ENCODE measurements at places on chromosomes 4 and X.

GRCh38 chrX:41499195-41499594 is 52.1 kb downstream of the NYX start:
- no peak for DNase-seq

DNA sequence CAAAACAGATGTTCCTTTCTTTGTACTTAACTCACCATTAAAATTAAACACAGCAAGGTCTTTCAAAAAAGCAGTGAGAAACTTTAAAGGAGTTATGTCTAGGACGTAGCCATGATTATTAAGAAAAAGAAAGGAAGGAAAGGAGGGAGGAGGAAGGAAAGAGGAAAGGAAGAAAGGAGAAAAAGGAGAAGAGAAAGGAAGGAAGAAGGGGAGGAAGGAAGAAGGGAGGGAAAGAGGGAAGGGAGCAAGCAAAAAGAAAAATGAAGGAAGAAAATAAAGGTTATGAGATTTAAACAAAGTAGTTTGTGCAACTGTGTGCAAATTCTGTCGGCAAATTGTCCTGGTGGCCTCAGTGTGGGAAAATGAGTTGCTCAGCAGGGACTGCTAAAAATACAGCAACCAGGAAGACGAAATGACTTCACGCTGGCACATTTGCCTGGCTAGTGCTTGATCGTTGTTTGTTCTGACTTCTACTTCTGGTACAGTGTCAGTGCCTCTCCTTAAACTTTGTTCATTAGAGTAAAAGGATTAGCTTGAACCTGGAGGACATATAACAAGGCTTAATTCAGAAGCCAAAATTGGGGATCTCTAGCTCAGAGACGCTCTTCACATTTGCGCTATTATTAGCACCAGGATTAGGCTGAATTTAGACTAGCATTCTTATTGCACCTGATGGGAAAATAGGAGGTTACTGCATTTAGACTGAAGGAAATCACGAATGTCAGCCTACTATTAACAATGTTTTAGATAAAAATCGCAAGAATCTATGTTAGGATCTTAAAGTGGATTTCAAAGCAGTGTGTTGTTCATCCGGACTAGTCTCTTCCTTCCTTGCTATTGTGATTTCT is 81.2 kb downstream of the DCK start:
- peak; percentile 25 for DNase-seq

DNA sequence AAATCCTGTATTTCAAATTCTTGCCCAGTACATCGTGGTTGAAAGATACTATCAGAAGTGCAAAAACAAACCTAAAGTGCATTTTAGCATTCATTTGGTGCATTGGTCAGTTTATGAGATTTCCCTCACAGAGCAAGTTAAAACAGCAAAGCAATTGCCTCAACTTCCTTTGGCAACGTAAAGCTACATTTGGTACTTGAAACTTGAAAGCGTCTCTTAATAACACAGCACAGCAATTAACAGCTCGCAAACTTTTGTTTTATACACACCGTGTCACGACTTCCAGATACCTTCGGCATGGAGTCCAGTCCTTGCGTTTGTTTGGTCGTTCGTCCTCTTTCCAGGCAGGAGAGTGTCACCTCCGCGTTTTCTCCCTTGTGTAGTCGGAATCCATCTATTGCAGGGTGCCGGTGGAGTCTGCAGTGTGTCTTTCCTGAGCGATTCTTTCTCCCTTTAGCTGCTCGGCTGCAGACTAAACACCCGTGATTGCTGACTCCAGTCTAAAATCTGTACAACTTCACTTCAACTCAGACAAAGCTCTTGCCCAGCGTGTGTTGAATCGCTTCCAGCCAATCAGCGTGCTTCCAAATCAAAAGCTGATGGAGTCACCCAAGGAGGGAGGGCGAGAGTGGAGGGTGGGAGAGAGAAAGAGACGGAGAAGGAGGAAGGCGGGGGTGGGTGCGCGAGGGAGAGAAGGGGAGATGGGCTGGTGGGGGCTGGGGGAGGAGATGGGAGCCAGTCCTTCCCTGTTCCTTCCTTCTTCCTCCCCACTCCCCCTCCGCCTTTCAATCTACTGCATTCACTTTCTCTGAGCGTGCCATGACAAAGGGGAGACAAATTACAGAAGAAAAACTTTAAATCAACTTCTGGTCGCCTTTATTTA is at the start of gene PCDH18:
Gene PCDH18, minus strand, starts transcription at position 509 of the 883 bp plus-strand sequence. Its CDS starts 406 bp downstream, at position 103.
- DNase-seq = peak; percentile 76

DNA sequence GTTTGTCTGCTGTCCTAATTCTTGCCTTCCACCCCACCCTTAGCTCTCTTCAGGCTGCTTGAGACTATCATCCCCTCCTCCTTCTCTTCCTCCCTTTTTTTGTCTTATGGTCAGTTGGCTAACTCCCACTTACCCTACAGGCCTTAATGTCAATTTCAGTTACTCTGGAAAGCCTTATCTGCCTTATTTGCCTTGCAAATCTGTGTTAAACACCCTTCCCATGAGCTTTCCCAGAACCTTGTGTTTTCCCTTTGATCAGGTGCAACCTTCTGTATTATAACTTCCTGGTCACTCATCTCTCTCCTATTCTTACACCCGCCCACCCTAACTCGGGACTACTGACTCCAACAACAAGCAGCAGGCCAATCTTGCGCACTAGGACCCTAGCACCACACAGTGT is 74.8 kb downstream of the COX18 start:
- no peak for DNase-seq

GRCh38 chrX:276581-277201 is 4.5 kb upstream of the PLCXD1 start:
- DNase-seq = peak; percentile 42

- no peak for DNase-seq
Observed at GRCh38 chr4:20249333-20249732, 2.4 kb upstream of the SLIT2 start.

DNA sequence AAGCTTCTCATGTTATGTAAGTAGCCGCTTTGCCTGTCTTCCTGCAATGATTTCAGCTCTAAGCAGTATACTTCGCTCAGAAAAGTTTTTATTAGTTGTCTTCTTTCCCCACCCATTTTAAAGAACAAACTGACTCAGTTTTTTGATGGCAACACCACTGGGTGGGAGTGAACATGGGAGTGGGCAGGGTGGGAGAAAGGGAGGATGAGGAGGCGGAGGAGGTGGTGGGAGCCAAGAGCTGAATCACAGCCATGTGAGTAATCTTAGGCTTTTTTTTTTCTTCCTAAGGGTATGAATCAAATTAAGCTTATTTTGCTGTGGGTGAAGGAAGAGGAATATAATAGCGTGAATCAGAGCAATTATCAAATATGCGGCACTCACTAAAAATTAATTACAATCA is 574.3 kb upstream of the DIPK2B start:
- DNase-seq = no peak

- DNase-seq = no peak
Observed at GRCh38 chrX:149510386-149510785, 5.3 kb upstream of the IDS start.

GRCh38 chr4:8168232-8168631 is 9.6 kb upstream of the ABLIM2 start:
- DNase-seq = no peak

GRCh38 chrX:20517565-20517964 is 250.9 kb upstream of the RPS6KA3 start:
- no peak for DNase-seq

DNA sequence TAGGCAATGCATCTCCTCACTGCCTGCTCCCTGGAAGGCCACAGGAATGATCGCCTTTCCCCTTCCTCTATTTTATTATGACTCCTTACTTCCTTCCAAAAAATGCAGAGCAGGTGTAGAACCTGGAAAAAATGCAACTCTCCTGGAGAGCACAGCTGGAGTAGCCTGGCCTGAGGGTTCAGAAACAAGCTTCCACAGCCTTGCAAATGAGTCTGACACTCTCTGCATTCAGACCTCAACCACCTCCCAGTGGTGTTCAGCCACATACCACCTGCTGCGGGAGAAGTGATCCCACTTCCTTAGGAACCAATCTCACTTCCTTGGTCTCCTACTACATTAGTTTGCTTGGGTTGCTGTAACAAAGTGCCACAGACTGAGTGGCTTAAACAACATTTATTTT is 368.1 kb upstream of the NOCT start:
- no peak for DNase-seq

DNA sequence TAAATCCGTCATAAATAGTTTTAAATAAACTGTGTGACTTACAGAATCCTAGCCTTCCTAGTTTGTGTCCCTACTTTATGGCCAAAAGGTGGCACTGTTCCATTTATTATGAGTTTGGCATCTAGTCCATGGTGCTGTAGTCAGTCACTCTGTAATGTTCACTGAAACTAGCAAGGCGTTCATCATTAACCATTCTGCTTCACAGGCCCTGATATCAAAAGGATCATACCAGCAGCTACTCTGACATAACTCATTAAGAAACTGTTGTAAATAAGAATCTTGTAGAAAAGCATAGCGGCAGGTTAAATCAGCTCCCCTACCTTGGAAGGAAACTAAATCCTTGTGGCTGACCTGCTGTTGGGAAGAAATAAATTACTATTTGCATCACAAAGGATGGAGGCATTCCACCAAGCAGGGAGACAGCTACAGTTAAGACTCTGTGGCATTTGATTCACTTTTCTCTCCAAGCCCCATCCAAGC is 919.6 kb upstream of the DIAPH2 start:
- DNase-seq = peak; percentile 20

- peak; percentile 85 for DNase-seq
Observed at GRCh38 chr4:1309261-1310010, 19.7 kb downstream of the MAEA start.

Measured in prostate gland (tissue), 2 donors.